ENCODE measurements at places on chromosomes 4 and X.

DNA sequence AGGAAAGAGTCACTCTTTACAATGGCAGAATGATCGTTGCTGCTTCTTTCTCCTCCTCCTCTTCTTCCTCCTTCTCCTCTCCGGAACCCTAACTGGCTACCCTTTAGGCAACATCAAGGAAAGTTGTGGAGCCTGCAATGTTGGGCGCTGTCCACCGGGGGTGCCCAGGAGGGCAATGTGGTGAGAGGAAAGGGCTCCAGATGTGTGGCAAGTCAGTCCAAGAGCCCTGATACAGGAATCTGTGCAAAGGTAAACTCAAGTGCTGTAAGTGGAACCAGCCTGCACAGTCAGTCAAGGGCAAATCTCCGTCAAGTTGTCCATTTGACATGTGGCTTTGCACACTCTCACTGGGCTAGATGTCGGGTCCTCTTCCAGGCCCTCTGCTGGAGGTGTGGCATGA lies 2.8 kb downstream of the RTL5 start:
- no peak for DNase-seq

DNA sequence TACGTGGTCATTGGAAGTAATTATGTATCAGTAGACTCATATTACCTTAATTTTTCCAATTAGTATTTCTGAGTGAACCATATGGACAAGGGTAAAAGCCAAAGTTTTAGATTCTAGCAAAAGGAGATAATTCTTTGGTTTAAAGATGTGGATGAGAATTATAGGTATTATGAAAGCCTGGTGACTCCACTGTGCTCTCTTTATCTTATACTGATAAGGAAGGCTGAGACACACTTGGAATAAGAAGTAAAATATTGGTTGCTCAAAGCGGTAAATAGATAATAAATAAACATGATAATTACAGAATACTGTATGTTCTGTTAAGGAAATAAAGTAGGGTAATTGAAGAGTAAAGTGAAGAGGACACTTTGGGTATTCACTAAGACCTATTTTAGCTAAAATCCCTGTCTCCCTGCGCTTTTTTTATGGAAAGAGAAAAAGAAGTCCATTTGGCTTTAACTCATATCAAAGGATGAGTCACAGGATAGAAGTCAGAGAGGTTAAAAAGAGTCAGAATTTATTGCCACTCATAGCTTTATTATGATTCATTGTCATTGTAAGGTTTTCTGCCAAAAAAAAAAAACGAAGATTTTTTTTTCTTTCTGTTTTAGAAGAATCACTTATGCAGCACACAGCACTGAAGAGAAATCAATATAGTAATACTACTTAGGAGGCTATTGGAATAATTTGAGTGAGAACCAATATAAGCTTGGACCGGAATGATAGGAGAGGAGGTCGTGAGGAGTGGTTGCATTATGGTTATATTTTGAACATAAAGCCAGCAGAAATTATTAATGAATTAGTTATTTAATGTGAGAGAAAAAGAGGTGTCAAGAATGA lies 2463.1 kb downstream of the ARAP2 start:
- no peak for DNase-seq

DNA sequence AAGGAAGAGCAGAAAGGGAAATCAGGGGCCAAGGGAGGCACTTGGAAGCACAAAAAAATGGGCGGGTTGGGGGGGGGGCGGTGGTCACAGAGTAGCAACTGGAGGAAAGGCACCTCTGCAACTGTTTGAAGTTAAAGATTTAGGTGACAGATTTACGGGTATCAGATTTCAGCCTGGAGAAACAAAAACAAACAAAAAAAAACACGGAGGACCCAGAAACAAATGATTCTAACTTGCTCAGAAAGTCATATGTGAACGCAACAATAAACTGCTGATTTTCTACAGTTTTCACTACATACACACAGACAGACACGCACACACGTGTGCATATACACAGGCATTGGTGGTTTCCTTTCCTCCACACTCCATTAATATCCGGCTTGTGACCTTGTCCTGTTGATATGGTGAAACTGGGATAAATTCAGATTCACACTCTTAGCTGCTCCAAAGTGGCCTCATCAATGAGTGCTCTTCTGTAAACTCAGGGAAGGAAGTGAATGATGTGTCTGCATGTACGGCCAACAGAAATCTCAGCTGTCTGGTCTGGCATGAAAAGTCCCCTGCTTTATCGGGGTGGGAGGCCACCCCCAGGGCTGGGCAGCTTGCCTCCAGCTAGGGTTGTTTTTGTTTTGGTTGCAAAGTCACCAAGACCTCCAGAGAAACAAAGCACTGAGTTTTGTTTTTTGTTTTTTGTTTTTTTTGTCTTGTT lies 54.3 kb downstream of the CHST7 start:
- DNase-seq, result no peak

- no peak for DNase-seq
These were observed 31.9 kb downstream of the NSG1 start for GRCh38 chr4:4418676-4419390.

- DNase-seq, result no peak
These were observed 55.8 kb downstream of the CASP3 start for GRCh38 chr4:184593461-184593860.

DNA sequence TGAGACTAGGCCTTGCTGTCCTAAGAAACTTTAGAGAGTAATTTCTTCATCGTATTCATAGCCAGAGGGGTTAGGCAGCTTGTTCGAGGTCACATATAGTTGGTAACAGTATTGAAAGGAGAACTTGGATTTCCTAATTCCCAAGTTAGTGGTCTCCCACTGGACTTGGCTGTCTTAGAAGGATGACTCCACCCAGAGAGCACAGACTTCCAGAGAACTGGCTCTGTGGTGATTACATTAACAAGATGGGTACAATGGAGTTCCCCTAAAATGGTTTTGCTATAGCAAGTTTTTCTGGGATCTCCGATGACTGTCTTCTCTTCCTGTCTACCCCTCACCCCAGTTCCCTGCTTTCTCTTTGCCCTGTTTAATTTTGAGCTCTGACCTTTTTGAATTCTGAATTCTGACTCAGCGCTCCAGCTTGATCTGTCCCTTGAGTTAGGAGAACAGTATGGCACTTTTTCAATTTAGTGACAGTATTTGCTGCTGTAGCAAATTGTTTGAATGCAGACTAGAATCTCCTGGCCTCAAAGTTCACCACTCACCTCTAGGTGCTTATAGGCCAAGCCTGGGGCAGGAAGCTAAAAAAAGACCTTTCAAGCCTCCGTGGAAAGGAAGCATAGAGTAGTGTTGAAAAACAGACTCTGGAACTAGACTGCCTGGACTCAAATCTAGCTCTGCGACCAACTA lies 6.9 kb downstream of the MSN start:
- DNase-seq, result no peak

DNA sequence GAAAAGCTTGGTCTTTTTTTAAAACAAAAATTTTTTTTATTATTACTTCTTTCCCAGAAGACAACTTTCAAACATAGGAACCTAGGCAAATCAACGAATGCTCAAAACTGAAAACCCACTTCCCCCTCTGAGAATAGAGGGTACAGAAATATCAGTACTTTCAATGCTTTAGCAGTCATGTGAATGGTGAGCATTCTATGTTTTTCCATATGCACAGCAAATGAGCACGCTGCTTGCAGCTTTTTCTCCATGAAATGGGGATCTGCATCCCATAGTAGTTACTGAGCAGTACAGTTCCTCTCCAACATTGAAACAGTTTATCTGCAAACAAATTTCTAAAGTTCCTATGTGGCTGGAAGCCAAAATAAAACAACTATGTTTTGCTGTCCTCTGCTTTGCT lies 108.4 kb upstream of the BMP2K start:
- DNase-seq, result no peak

- no peak for DNase-seq
These were observed 49.3 kb upstream of the MED14 start for GRCh38 chrX:40784516-40785151.

DNA sequence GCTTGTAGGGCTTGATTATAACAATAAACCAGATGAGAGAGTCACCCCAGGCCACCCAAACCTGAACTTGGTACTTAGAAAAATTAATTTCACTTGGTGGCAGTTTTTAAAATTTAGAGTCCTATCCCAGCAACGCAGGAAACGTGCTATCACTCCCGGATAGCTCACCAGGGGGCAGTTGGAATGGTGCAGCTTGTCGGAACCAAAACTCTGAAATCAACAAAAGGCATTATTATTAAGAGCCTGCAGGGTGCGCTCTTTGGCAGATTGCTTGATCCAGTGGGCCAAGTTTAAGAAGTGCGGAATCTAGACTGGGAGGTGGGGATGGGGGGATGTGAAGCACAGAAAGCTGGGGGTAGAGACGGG lies 2.4 kb downstream of the FRAS1 start:
- DNase-seq, result peak; percentile 27

DNA sequence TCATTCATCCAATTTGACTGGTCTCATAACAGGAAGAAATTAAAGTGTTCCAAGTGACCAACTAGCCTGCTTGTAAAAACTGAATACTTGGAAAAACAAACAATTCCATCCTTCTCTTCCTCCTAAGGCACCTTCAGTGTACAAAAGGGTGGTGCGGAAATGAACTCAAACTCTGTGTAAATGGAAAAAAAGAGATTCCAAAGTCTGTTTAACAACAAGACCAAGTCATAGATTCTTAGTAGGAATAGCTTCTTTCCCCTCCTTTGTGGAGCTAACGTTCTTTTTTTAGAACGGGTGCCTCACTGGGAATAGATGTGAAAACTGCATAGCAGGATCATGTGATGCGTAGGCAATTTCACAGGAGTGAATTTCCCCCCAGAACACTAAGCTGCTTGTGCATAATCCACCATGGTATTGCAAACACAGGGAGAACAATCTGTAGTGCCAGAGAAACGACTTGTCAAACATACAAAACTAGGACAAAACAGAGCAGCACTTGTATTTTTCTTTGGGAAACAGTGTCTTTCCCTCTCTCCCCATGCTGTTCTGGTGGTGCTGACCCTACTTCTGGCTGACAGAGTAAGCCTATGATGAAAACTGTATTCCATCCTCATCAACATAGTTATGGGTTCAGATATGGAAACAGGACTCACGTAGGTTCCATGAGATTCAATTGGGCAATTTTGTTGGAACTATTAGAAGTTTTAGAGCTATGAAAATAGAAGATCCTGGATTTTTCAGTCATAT lies 13.2 kb upstream of the SOD3 start:
- DNase-seq, result no peak

- no peak for DNase-seq
These were observed 30.2 kb upstream of the TENM3 start for GRCh38 chr4:182213004-182213403.

GRCh38 chrX:68820476-68821110 lies 8.2 kb upstream of the EFNB1 start:
- DNase-seq, result no peak

DNA sequence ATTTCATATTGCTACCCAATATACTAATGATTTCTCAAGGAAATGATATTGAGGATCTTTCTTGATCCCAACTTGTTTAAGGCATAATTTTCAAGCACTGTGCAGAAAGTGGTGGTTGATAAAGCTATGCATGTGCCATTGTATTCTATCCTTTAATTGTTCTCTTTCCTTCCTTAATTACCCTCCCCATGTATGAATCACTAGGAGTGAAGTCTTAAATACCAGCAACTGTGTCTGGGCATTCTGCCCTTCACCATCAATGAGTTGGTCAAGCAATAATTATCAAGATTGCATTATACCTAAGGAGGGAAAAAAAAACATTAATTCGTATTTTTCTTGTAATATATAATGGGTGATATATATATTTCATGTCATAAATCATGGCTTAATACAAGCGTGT lies 111.8 kb upstream of the FRMPD4 start:
- no peak for DNase-seq

DNA sequence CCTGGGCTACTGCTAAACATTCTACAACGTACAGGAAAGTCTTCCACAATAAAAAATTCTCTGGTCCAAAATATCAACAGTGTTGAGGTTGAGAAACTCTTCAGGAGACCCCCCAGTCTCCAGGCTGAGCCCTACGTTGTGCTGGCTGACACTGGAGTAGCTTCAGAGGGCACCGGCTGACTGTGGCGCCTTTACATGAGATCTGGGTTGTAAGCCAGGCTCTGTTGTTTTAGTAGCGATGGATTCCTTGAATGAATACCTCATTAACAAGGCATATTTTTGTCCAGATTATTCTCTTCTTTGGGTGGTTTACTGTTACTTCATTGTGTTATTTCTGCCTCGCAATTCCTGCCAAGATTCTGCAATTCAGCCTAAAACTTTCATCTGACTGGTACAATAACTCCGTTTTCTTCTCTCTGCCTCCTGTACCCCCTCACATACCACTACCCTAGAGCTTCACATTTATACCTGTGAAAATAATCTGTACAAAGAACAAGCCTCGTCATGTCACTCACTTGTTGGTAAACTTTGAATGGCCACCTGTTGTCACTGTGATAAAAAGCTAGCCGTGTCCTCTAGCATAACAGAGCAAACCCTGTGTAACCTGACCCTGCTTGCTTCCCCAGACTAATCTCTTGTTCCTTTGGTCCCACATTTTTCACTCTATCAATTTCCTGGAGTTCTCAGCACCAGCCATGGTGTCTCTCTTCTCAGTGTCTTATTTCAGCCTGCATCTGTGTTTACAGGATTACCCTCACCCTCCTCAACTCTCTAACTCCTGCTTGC lies 1476.1 kb upstream of the TENM3 start:
- DNase-seq, result no peak

DNA sequence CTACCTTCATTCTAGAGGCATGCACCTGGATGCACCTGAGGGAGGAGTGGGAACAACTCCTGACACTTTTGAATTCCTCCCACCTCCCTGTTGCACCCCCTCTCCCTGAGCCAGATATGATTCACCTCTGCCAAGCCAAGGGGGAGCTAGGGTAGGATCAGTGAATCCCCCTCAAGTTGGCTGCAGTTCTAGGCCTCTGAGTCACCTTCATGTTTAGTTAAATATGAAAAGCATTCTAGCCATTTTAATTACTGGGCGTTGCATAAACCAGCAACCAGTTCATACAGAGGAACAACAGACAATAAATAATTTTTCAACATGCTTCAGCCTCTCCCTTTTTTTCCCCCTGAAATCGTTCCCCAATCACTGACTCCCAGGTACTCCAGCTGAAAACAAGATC lies 1440.2 kb downstream of the ADGRL3 start:
- DNase-seq, result no peak

DNA sequence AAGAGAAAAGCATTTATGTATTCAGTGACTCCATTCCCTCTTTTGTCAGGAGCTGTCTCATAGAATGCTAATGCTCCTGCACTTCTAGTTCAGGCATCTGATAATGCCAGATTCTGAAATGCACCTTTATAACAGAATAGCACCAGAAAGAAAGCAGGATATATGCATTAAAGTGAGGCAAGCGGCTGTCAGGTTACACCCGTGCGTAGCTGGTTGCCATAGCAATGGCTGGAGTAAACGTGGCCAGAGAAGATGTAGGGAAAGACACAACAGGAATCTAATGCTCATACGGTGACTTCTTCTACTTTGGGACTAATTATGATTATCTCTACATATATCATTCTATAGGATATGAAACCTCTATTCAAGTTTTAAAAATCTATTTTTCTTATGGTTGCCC lies 5.9 kb downstream of the EMCN start:
- DNase-seq, result no peak

DNA sequence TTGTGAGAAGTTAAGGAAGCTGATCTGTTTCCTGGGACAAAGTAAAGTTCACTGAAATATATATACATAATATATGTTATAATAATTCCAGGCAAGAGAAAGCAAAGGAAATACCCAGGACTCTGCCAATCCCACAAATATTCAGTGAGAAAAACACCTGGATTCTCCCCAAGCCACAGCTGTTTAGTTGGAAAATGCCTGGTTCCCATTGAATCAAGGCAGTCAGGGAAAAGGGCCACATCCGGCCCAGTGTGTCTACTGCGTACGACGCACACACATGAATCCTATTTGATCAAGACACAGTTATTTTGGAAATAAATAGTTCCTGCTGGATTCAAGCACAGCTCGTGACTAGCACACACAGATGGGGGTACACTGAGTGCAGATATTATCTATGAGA lies 6.3 kb upstream of the DCHS2 start:
- no peak for DNase-seq

GRCh38 chr4:47373709-47374108 lies 89.8 kb downstream of the COMMD8 start:
- DNase-seq, result no peak
